ENCODE measurements at places on chromosomes 2 and 18.

- DNase-seq: no peak
Measured at GRCh38 chr2:43361286-43361685, 134.9 kb upstream of the ZFP36L2 start.

DNA sequence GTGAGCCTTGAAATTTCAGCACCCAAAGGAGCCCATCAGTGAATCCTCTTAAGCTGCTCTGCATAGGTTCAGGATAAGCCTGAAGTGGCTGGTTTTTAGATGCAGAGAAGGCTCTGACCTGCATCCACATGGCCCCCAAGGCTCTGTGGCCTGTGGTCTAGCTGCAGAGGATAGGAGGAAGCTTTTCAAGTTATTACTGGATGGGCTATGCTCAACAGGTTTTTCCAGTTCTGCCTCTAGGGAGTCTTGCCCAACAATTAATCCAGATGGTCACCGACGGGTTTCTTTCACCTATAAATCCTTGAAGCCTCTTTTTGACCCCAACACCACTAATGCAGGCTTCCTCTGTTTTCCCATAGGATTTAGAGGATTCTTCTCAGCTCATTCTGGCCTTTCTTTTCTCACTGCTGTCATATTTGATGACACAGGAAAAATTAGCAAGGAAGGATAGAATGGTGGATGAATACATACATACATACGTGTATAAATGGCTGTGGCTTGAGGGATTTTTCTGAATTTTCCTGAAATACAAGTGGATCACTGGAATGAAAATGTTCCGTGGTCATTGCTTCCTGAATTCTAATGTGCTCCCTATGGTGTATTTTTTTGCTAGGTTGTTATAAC is 52.2 kb upstream of the BCL2L11 start:
- DNase-seq: no peak

DNA sequence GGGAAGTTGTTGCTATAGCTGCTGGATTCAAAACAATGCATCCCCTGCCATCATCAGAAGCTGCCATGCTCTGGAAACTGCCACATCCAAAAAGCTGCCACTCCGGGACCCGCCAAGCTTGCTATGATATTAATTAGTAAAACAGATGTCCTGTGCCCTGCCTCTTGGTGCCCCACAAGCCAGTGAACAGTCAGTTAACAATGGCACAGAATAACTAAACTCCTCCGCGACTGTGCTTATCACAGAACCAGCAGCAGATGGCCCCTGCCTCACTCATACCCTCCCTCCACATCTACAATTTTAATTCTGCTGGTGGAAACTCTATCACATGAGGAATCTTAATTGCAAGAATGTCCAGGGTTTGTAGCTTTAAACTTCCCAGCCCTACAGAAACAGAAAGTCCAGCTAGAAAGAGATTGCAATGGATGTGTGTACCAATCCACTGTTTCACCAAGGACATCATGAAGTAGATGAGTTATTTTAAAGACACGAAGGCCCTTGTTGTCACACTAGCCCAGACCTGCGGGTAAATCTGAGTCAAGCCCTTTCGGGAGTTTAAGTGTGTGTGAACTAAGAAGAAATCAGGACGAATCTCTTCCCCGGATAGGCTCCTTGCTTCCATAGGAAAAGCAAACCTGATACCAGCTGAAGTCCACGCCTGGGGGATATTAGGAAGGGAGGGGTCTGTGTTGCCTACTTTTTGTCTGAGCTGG is 7.4 kb upstream of the ACYP2 start:
- no peak for DNase-seq

DNA sequence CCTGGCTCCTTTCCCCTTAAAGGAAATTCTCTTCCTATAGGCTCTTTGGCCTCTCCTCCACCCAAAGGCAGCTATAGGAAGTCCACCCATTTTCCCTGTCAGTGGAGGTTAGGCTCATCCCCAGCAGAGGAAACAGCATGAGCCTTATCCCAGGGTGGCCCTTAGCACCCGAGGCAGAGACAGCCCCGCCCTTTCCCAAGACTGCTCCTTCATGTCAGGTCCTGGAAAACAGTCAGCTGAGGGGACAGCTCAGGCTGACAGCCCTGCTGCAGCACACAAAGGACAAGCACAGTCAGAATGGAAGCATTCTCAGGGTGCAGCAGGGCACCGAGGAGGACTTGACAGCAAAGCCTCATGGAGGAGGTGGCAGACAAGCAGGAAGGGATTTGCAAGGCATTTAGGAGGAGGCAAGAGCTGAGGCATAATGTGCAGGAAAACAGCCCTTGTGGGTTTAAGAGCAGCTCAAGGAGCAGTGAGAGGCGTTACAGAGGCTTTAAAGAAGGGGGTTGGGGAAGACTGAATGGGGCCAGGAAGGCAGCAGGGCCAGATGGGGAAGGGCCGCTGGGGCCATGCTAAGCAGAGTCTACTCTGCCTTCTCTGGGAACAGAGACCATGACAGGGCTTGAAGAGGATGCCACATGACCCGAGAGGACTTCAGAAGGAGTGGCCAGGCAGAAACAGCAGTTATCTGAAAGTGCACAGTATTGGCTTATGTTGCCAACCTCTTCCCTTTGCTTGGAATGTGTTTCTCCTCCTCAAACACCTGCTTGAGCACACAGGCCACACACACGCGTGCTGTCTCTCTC is 216.6 kb downstream of the SH3BP4 start:
- DNase-seq: no peak

DNA sequence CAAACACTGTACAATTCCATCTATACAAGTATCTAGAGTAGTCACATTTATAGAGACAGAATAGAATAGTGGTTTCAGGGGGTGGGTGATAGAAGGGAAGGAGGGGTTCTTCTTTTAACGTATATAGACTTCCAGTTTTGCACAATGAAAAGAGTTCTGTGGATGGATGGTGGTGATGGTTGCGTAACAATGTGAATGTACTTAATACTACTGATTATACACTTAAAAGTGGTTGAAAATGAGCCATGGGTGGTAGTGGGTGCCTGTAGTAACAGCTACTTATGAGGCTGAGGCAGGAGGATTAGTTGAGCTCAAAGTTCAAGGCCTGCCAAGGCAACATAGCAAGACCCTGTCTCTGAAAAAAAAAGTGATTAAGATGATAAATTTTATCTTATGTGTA is 85.8 kb downstream of the SETBP1 start:
- DNase-seq: no peak

DNA sequence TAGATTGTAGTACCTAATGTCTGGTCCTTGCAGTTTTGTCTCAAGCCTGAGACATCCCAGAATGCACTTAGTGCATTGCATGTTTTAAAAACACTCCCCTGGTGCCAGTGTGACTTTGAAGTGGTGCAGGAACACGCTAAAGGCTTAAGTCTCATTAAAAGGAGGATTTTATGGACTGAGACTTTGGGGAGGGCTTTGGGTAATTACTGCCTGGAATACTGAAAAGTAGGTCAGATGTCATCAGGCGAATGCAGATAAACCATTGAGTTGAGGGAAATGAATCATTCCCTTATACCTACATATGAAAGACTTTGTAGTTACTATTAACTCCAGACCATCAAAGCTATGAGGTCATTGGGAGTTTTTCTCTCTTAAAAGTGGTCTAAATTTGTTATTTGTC is 3.0 kb upstream of the OSBPL1A start:
- DNase-seq: no peak

GRCh38 chr2:33529771-33530481 is 53.5 kb downstream of the RASGRP3 start:
- DNase-seq: no peak
